ENCODE measurements at places on chromosomes 16 and 17.

- DNase-seq = no peak
Measured at GRCh38 chr17:81128774-81129173, 36.5 kb upstream of the PVALEF start.

- no peak for DNase-seq
Measured at GRCh38 chr17:1605681-1606351, 22.8 kb downstream of the SLC43A2 start.

GRCh38 chr17:48532261-48532660 lies 1.4 kb upstream of the HOXB1 start:
- no peak for DNase-seq

DNA sequence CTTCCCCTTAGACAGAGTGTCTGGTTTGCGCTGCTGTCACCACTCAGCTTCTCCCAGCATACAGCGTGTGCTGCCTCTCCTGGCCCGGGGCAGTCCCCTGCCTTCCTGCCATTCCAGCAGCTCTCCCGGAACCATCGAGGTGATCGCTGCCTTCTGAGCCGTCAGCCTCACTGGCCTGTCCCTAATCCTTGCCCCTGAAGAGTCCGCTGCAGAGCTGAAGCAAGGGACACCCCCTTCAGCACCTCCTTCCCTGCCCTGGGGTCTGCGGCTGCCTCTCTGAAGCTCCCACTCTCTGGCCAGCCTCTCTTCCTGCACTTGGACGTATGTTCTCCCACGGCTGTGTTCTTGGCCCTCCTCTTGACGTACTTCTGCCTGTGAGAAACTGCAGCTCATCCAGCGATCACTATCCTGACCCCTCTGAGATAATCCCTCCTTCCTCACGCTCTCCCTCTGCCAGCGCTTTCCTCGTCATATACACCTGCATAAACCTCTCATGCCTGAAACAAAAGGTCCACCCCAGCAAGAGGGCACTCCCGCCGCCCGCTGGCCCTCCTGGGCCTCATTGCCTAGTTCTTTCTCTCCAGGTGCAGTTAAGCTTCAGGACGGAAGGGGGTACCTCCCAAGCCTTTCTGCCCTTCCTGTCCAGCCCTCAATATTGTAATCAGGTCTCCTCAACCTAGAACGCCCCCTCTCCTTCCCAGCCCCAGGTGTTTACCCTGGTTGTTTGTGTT lies 220.6 kb upstream of the CHMP6 start:
- DNase-seq = no peak

GRCh38 chr17:7830616-7831015 lies 3.4 kb upstream of the KDM6B start:
- no peak for DNase-seq

GRCh38 chr17:77433385-77434135 lies 292.8 kb downstream of the SEC14L1 start:
- DNase-seq = peak; percentile 83

GRCh38 chr17:38746849-38747462 lies 1.2 kb downstream of the PCGF2 start:
- no peak for DNase-seq

DNA sequence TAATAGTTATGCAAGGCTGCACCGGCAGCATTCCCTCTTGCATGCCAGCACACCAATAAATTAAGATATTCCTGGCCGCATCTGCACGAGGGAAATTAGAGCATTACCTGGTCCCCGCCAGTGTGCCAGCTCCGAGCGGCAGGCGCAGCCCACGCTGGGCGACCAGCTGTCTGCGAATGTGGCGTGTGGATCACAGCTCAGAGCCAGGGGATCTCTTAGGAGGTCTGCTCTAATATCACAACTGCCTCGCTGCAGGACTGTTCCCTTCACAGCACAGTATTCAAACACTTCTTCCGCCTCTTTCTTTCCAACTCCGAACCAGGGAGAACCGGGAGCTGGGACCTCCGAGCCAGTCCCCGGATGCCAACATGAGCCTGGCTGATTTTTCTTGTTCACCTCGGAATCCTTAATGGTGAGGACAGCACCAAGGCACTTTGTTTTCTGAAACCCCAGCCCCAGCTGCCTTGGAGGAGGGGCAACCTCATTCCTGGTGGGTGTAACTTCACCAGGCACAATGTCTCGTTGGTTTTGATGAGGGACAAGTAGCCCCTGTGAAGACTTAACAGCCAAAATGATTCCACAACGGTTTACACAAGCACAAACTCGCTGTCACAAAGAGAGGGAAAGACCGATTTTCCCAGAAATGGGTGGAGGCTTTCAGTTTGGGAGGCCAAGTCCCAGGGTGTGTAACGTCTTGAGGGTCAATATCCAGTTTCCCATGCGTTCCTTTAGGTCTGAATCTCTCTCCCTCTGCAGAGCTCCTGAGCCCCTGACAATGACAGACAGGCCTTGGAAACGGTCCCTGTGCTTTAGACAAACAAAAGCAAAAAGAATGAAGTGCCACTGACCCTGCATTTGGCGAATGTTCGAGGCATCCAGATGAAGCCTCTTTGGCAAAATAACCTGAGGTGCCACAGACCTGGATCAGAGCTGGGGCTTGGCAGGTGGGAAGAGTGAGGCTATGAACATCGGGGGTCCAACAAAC lies 213.2 kb downstream of the C16orf78 start:
- no peak for DNase-seq

GRCh38 chr17:1186923-1187771 lies 7.4 kb upstream of the ABR start:
- DNase-seq = peak; percentile 80

DNA sequence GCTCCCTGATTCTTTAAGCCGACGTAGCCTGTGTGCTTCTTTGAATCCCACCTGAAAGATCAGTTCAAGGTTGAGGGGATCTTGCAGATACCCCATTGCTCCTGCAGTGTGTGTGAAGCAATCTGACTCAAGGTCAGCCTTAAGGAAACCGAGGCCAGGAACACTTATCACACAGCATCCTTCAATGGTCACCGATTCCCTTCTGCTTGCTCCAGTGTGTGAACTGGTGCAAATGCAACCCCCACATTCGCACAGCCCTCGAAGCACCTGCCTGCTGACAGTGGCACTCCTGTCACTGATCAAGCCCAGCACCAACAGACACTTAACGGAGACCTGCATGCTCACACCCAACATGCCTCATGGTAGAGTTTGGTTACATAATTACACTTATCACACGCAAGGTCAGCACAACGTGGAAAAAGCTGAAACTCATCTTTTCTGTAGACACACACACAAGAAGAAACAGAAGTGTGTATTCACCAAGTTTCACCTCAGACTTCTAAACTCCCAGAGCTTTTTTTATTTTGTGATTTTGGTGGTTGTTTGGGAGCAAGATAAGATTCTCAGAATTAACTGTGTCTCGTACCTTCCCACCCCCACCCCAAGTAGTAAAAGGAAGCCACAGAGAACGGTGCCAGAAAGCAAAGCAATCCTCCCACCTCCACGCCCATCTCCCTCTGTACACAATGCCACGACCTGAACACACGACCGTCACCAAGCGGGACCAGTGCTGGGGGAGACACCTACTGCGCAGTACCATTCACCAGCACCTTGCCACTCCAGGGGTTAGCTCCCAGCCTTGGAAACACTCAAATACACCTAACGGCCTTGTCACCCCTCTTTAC lies 37.2 kb downstream of the LITAFD start:
- no peak for DNase-seq

GRCh38 chr17:78644931-78645351 lies 67.7 kb upstream of the DNAH17 start:
- DNase-seq = no peak

- DNase-seq = no peak
Measured at GRCh38 chr16:8500351-8500750, 90.0 kb downstream of the TMEM114 start.

DNA sequence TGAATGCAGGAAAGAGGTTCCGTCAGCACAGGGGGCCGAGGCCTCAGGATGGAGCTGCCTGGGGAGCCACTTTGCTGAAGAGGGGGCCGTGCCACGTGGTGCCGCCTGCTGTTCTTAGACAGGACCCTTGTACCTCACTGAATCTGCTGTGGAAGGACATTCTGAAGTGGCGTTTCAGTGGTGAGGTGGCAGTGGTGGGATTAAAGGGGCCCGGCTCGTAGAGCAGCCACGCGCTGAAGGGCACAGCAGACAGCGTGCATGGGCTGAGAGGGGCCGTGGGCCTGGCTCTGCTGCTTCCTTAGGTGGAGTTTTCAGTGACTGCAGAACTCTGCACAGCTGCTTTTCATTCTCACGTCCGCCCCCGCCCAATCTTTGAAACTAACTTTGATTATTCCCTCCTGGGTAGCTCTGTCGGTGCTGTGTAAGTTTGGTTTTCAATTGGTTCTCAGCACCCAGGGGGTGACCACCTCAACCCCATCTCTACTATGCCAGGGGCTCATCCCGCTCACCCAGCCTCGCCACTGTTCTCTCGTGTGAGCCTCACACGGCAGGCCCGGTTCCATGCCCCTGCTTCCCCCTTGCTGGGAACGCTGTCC lies 70.3 kb downstream of the SEC14L1 start:
- DNase-seq = no peak

- DNase-seq = no peak
Measured at GRCh38 chr16:79717333-79718137, 117.0 kb upstream of the MAF start.

- DNase-seq = no peak
Measured at GRCh38 chr16:25340973-25341372, 83.3 kb upstream of the ZKSCAN2 start.

All from SJCRH30 (cell line).